Coronary artery (tissue), 2 donors: ENCODE measurements at places on chromosomes 16 and 17.

DNA sequence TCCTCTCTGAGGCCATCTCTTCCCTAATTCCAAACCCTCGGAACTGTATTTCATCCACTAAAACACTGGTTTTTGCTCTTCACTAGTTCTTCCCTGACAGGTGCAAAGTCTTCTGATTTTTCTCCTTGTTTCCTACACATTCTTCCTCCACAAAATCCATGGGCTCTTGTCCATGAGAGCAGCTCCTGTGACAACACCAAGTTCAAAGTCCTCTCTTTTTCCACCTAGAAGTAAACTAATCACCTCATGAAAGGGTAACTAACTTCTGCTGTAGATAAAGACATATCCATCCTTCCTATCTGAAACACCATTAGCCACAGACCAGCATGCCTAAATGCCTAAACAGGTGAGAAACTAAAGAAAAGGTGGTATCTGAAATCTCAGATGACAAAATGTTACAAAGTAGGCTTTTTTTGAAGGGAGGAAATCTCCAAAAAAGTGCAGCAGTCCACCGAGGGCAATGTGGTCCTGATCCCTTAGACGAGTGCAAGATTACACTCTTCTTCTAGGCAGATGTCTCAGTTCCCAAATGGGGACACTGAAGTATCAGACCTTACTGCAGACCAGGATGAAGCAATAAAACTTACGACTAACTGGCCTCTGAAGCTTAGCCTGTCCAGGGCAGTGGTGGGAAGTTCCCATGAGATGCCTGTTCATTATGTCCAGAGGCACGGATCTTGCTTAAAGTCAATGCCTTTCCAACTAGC lies 2.8 kb downstream of the PIP4K2B start:
- no peak for DNase-seq

- no peak for DNase-seq
Measured at GRCh38 chr17:17088086-17088485, 45.8 kb downstream of the MPRIP start.

GRCh38 chr16:80346111-80346632 lies 194.6 kb upstream of the DYNLRB2 start:
- DNase-seq: peak; percentile 70

GRCh38 chr16:57127037-57127763 lies 34.8 kb downstream of the CPNE2 start:
- no peak for DNase-seq

DNA sequence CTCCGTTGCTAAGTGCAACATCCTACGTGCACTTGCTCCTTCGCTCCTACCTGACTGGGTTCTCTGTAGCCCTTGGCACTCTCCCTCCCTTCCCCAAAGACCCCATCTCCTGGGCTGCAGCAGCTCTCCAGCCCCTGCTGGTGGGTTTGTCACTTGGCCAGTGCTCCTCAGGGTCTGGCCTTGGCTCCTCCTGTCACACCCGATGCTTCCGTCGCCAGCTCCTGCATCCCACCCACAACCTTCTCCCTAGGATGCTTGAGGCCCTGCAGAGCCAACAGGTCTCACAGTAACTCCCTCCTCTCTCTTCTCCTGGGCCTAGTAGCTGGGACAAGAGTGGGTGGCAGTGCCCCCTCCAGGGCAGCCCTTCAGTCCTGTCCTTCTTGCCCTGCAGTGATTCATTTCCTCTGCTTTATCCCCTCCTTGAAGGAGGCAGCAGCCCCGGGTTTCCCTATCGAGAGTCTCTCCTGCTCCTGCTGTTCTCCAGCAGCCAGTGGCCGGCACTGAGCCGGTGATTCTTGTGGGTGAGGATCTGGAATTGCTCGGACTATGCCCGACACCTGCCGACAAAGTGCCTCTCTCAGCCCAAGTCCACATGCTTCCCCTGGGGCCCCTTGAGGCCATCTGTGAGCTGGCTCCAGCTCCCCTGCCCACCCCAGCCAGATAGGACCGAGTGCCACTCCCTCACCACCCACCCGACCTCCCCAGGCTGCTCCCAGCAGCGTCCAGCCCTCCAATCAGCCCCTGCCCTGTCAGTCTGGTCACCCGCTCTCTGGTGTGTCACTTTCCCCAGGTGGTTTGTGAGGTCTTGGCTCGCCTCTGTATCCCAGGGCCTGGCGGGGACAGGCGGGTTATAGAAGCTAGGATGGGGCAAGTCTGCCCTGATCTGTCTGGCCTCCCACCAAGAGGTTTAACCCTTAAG lies 3.8 kb downstream of the LITAFD start:
- no peak for DNase-seq
